Effector CD4-positive, alpha-beta T cell (primary cell): ENCODE measurements at places on chromosomes 5 and 9.

GRCh38 chr5:35089334-35090314 is 41.9 kb upstream of the AGXT2 start:
- peak; percentile 33 for DNase-seq

DNA sequence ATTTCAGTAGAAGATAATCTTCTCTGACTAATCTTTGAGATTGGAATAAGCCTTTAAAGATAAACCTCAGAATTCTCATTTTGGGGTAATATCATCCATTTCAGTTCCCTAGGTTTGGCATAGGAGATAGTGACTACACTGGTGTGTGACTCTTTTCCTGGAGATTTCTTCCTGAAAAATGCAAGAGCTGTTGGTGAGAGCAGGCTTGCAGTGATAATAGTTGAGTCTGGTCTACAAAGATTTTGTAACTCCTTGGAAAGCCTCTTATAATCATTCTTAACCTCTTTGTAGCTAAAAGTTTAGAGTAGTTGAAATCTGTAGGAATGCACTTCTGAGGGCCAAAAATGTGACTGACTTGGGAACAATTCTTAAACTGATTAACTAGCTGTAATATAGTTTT is 23.4 kb downstream of the RANBP17 start:
- no peak for DNase-seq

- no peak for DNase-seq
These were observed 82.9 kb downstream of the FEM1C start for GRCh38 chr5:115461506-115462290.

- DNase-seq = no peak
These were observed 190.5 kb downstream of the NXNL2 start for GRCh38 chr9:88725300-88726019.

DNA sequence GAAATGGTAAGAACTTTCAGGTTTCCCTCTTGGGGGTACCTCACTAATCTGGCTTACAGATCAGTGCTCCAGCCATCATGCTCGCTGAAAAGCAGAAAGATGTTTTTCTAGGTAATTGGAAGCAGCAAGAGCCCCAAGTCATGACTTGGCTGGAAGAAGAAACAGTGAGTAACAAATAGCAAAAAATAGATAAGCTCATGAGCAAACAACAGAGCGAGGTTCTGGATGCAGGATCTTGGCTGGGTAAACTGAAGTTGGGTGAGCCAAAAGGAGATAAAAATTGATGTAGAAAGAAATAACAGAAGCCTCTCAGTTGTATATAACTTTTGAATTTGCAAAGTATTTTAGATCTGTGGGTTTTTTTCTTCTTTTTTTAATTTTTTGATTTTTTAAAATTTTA is 110.1 kb downstream of the INSYN2B start:
- no peak for DNase-seq

DNA sequence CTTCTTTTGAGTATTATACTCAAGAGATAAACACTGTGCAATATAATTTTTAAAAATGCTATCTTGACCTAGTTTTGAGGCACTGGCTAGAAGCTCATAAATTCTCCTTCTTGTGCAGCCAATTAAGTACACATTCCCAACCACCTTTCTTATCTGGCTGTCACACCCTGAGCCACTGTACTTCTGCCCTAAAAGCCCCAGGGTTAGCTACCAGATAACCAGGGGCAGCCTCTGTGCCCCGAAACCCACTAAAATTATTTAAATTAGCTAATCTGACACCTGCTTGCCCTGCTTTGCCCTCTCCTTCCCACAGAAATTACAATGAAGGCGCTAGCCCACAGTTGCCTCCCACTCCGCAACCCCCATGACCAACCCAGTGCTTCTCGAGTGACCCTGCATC is 597.3 kb upstream of the TYRP1 start:
- no peak for DNase-seq

DNA sequence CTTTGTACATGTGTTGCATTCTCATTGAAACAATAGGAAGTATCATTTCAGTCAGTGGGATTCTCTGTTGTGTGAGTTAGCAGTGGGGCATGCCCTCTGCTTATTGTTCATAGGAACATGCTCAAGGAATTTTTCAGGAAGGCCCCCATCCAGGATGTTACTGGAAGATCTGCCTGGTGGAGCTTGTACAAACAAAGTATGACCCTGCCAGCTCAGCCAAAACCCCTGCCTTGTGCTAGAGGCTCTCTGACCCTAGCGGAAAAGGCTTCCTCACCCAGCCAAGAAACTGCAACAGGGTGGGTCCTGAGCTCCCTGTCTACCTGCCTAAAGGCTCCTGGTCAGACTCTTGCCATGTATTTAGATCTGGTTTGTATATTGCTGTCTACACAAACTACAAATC is 43.2 kb downstream of the MRRF start:
- DNase-seq = no peak

DNA sequence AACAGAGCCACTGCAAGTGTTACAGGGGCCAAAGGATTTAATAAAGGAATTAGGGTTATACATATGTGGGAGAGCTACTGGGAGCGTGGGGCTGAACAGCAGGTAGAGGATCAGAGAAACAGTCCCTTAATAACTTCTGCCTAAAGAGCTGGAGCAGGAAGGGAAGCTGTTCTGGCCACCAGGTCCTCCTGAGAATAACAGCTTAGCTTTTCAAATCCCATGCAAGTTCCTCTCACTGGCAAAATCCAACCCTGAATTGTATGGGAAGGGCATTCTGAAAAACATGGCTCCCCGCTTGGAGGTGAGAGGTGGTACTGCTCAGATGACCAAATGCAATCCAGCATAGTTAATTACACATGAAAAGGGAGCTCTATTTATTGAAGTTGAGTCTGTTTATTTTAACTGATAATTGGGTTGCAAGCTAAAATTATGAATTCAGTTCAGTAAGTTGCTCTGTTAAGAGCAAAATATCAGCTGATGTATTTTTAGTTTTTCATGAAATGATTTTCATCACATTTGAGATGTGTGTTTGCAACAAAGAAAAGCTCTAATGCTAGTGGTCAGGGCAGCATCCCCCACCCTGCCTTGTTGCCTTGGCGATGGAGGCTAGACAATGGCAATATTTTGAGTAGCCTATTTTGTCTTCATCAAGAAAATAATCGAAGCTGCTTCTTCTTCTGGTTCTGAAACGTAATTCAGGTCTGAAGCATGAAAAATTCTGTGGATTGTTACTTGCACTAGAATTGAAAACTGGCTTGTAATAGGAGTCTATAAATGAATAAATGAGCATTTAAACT is 58.4 kb upstream of the SH3GL2 start:
- no peak for DNase-seq
